ENCODE measurements at places on chromosomes 3 and 15.
A peak's percentile ranks its signal among the peaks of the same experiment; 100 is the strongest.

DNA sequence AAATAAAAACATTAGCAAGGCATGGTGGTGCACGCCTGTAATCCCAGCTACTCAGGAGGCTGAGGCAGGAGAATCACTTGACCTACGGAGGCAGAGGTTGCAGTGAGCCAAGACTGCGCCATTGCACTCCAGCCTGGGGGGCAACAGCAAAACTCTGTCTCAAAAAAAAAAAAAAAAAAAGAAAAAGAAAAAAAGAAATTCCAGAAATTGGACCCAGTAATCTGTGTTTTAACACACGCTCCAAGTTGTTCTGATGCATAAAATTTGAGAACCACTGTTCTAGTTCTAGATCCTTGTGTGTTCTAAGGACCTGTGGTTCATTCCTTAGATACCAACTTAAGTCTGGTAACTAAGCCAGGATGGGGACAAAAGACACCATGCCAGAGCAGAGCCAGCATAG is 2.6 kb downstream of the PARP6 start:
- no peak for DNase-seq

GRCh38 chr3:187743195-187744141 is 1.8 kb downstream of the BCL6 start:
- DNase-seq = peak; percentile 63

GRCh38 chr3:30768703-30769550 is 125.5 kb downstream of the GADL1 start:
- DNase-seq = peak; percentile 89

GRCh38 chr3:160210341-160210740 is 14.9 kb upstream of the C3orf80 start:
- DNase-seq = no peak

GRCh38 chr3:195386739-195387138 is 56.1 kb downstream of the ACAP2 start:
- DNase-seq = no peak

Data from stomach (tissue), 19 donors.